ENCODE measurements at places on chromosomes 12 and 14.

- DNase-seq, result no peak
Measured at GRCh38 chr12:25716842-25717241, 163.8 kb upstream of the LMNTD1 start.

DNA sequence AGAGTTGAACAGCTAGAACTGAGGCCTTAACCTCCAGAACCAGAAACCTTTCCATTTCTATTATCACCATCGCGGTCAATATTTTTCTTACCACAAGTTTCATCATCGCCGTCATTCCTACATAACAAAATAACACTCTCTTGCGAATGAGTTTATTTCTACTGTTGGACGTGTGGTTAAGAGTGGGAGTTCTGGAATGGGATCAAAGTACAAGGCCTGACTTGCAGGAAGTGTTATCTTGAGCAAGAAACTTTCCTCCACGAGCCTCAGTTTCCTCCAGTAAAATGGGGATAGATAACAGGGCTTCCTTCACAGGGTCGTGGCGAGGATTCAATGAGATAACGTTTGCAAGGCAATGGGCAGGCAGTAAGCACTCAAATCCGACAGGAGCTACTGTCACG is 652 bp downstream of the SART3 start:
- no peak for DNase-seq

GRCh38 chr14:75442166-75442565 is 14.3 kb downstream of the JDP2 start:
- no peak for DNase-seq

- no peak for DNase-seq
Measured at GRCh38 chr14:103501921-103502669, 20.5 kb downstream of the CKB start.

- DNase-seq, result no peak
Measured at GRCh38 chr12:131983554-131983953, 33.8 kb downstream of the EP400 start.

DNA sequence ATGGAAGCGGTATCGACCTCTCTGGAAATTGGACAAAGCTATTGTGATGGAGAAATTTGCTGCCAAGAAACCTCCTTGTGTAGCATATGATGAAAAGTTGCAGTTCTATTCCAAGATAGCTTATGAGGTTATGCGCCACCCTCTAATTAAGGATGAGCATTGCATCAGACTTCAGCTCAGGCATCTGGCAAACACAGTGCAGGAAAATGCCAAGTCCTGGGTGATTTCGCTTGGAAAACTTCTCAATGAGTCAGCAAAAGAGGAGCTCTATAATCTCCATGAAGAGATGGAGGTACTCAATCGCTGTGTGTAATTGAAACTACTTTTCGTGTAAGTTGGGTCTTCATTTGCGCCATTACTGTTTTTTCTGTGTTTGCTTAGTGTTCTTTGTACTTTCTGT is 51.2 kb downstream of the DNAH10 start:
- DNase-seq, result no peak

All from type B pancreatic cell (in vitro differentiated cells).